ENCODE measurements at places on chromosomes 3 and 15. TPM values are rescaled to one million over a fixed set of nuclear protein-coding genes. Genes with fewer than 3 reads are reported as not detected.

C2CD4B gene
- not detected for total RNA-seq

HIGD2B gene
- not detected for total RNA-seq

CATSPER2 gene
- 0.80 TPM for total RNA-seq

GREM1 gene
- total RNA-seq, result 8.2 TPM

RPS17 gene
- total RNA-seq, result 3,988 TPM

CKMT1A gene
- total RNA-seq, result 2.7 TPM

TEX9 gene
- 4.8 TPM for total RNA-seq

CADM2 gene
- 0.21 TPM for total RNA-seq

ASB14 gene
- total RNA-seq, result not detected

C3orf20 gene
- total RNA-seq, result 0.03 TPM

ST8SIA2 gene
- total RNA-seq, result 0.41 TPM

PPP1R14D gene
- total RNA-seq, result 0.28 TPM

STARD9 gene
- 1.4 TPM for total RNA-seq

CPEB1 gene
- 2.4 TPM for total RNA-seq

NEDD4 gene
- 43.9 TPM for total RNA-seq

SAMD7 gene
- not detected for total RNA-seq

ACKR4 gene
- total RNA-seq, result not detected

H1-8 gene
- not detected for total RNA-seq

TFDP2 gene
- total RNA-seq, result 17.9 TPM

GRM2 gene
- total RNA-seq, result not detected

CELSR3 gene
- total RNA-seq, result 4.7 TPM

NR2E3 gene
- total RNA-seq, result 0.15 TPM

TM4SF1 gene
- 2,057 TPM for total RNA-seq

PPP1R2 gene
- 13.0 TPM for total RNA-seq

CLSTN2 gene
- total RNA-seq, result 0.05 TPM

CLDN16 gene
- total RNA-seq, result not detected

UNC13C gene
- total RNA-seq, result not detected

CFAP92 gene
- total RNA-seq, result not detected

MYZAP gene
- total RNA-seq, result 1.6 TPM

ITGA11 gene
- 4.9 TPM for total RNA-seq

SPESP1 gene
- total RNA-seq, result not detected

ATP13A4 gene
- not detected for total RNA-seq

FETUB gene
- 0.26 TPM for total RNA-seq

XCR1 gene
- total RNA-seq, result not detected

GOLGA8J gene
- not detected for total RNA-seq

SLC28A1 gene
- not detected for total RNA-seq

KLHL6 gene
- total RNA-seq, result not detected

RHOA gene
- 458 TPM for total RNA-seq

CLDN18 gene
- total RNA-seq, result not detected

STRIT1 gene
- total RNA-seq, result not detected

CHMP2B gene
- total RNA-seq, result 82.4 TPM

COL6A5 gene
- not detected for total RNA-seq

UBAP1L gene
- 0.48 TPM for total RNA-seq

ARGFX gene
- not detected for total RNA-seq

PLXNA1 gene
- 20.5 TPM for total RNA-seq

NANOGP8 gene
- total RNA-seq, result not detected

SEMA5B gene
- 0.43 TPM for total RNA-seq

ANKRD34C gene
- not detected for total RNA-seq

ROPN1B gene
- total RNA-seq, result not detected

CYP8B1 gene
- not detected for total RNA-seq

SOX14 gene
- not detected for total RNA-seq

TMCO5A gene
- not detected for total RNA-seq

CHRNB4 gene
- total RNA-seq, result 0.77 TPM

TMEM266 gene
- not detected for total RNA-seq

INKA1 gene
- 2.0 TPM for total RNA-seq

DNAH12 gene
- total RNA-seq, result 0.02 TPM

GP9 gene
- not detected for total RNA-seq

RYR3 gene
- 0.05 TPM for total RNA-seq
